Activated naive CD4-positive, alpha-beta T cell treated with anti-CD3 and anti-CD28 coated beads, Interleukin-2, amount 50 U/mL, for 72 hours (primary cell): ENCODE measurements at places on chromosomes 11 and 22. TPM values are rescaled to one million over a fixed set of nuclear protein-coding genes. Genes with fewer than 3 reads are reported as not detected.
A peak's percentile ranks its signal among the peaks of the same experiment; 100 is the strongest.

DNA sequence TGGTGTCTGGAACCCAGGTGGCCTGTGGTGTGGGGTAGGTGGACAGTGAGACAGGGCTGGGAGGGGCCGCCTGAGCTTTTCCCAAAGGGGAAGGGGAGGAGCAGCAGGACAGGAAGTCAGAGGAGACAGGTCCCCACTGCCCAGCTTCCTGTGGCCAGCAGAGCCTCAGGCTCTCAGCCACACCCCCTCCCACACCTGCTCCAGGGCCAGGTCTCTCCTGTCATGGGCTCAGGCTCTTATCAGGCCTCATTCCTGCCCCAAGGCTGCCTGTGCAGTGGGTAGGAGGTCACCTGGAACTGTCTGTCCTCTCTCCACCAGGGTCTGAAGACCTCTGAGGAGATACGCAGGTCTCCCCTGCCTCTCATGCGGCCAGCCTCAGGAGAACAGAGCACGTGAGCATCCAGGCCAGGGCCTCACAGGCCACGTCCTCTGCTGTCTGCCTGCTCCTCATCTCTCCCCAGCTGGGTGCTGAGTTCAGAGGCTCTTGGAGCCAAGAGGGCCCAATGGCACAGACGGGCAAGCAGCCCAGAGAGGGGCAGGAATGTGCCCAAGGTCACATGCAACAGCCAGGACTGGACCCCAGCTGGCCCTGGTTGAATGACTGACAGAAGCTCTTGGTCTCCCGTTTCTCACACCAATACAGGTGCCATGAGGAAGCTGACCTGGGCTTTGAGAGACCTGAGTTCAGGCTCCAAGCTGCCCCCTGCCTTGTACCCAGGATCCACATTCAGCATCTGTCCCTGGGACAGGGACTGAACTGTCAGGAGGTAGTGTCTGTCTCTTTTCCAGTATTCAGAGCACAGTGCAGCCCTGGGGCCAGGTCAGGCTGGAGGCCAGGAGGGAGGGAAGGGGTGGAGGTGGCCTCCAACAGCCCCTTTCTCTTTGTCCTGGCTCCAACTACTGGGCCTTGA is 16.7 kb downstream of the STARD10 start:
- DNase-seq = no peak

DNA sequence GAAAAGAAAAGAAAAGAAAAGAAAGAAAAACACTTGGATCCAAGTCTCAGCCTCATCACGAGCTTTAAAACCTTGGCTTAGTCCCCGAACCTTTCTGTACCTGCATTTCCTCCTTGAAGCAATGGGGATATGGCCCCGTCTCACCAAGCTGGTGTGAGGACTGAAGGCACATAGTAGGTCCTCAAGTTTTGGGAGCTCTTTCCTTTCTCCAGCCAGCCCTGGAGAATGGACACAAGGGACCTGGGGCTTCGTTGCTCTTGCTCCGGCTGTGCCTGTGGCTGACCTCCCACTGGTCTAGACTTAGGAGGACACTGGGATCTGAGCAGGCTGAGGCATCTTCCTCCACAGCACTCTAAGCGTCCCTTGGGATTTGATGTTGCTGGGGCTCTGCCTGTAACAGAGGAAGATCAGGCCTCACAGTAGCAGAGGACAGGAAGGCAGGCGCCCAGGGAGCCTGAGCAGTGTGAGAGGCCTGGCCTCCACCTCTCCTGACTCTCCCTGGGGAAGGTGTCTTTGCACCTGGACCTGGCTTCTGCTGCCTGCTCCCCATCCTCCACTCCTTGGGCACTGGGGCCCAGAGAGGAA is 32.8 kb downstream of the KCNC1 start:
- no peak for DNase-seq

- DNase-seq = no peak
These were observed 80.8 kb downstream of the ME3 start for GRCh38 chr11:86591631-86592030.

GRCh38 chr22:47448231-47449223 is 686.1 kb downstream of the TBC1D22A start:
- no peak for DNase-seq

- DNase-seq = no peak
These were observed 38.0 kb upstream of the AMOTL1 start for GRCh38 chr11:94730153-94730552.

GRCh38 chr11:17877886-17878285 is 135.0 kb downstream of the SERGEF start:
- no peak for DNase-seq

DNA sequence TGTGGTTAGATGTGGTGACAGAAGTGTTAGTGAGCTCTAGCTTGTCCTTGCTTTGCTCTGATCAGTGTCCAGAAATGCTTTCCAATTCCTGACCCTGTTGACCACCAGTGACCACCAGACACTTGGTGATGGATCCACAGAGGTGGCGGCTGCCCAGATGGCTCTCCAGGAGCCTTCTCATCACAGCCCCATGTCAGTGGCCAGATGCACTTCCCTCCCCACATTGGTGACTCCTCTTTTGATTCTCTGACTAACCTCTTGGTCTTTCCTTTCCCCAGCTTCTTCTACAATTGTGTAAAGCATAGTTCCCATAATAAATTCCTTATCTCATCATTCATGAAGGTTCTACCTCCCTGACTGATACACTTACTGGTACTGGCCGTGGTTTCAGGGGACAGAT is 40.1 kb upstream of the CXCR5 start:
- DNase-seq = peak; percentile 66

GRCh38 chr22:21938906-21939305 is 13.7 kb downstream of the PPM1F start:
- no peak for DNase-seq

DNA sequence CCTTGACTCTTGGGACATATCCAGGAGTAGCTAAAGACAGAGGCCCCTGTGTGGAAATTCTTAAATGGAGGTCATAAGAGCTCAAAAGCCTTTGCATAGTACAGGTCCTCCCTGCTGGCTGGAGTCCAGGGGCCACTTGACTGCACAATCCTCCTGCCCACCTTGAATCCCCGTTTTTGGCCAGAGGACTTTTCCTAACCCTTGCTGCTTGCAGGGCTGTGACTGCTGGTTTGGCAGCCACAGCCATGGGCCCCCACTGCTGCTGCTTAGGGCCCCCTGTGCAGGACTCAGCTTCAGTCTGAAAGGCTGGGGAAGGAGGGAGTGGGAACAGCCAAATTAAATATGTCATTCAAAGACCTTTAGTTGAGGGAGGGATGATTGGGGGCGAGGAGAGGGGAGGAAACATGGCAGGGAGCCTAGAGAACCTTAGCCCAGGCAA is 33.4 kb downstream of the ARHGAP1 start:
- DNase-seq = no peak

GRCh38 chr11:2083411-2083810 is 55.8 kb downstream of the IGF2 start:
- no peak for DNase-seq

GRCh38 chr22:23997092-23997491 is 8.2 kb downstream of the GSTT4 start:
- DNase-seq = no peak

- DNase-seq = no peak
These were observed 43.8 kb downstream of the COPB1 start for GRCh38 chr11:14455648-14456430.

DNA sequence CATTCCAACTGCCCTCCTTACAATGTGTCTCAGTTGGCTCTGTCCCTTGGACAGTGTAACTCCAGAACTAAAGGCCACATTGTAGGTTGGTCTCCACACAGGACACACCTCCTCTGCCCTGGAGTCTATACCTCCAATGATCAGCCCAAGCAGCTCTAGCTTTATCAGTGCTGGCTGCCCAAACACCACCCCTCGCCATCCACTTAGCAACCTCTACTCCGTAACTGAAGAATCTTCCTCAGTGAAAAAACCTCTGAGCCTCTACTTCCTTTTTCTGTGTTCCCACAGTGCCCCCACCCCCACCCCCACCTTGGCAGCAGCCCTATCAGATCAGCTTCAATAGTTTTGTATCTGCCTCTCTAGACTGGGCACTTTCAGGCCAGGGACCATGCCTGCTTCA is 33.4 kb downstream of the SERPINH1 start:
- DNase-seq = no peak

DNA sequence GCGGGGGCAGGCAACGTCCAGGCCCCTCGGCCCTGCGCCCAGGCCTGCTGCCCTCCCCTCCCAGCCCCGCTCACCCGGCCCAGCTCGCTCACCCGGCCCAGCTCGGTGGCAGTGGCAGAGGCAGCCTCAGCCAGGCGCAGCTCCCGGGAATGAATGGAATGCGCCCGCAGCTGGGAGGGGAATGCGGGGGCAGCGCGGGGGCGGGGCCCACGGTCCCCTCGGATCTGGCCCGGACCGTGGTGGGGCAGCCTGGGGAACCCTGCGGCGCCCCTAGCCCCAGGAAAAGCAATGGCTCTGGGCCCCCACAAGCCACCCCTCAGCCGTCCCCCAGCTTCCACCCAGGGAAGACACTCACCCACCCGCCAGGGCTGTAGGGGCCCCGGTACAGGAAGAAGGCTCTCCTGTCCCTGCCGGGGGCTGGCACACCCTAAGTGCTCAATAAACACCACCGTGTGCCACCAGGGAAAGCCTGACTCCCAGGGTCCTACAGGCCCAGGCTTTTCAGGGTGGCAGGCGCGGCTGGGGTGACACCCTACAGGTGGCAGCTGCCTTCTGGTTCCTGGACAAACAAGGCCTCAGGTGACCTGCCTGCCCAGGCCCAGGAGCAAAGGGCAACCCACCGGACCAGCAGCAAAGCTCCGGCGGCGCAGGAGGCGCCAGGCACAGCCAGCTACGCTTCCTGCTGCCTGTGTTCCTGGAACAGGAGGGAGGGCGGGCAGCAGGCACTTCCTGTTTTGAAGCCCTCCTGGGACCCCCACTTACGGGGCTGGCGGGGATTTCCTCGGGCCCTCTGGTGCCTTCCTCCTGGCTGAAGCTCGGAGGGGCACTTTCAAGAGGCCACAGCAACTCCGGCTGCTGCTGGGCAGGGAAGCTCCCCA is 13.8 kb downstream of the PLXNB2 start:
- DNase-seq = no peak

- DNase-seq = no peak
These were observed 11.5 kb upstream of the ANO1 start for GRCh38 chr11:70066628-70067027.

- no peak for DNase-seq
These were observed 43.7 kb upstream of the DRD2 start for GRCh38 chr11:113518716-113519495.

DNA sequence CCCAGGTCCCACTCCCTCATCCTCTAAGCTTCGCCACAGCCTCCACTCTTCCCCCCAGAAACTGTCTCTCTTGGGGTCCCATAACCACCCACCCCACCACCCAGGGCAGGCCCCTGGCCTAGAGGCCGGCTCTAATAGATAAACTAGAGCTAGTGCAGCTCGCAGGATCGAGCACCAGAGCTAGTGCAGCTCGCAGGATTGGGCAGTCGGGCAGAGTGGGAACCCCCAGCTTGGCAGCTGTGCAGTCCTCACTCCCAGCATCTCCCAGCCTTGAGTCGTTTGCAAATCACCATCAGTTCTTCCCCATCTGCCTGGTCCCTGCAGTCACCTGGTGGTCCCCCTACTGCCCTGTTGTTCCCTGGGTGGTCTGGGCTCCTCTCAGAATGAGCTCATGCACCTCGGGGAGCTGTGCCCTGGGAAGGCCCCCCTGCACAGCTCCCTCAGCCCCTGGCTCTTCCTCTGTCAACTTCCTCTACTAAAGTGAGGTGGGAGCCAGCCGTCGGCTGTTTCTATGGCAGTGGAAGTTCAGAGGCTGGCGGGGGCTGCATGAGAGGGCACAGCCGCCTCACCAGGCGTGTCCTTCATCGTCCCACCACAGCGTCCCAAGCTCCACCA is 15.5 kb upstream of the SHANK2 start:
- DNase-seq = no peak

DNA sequence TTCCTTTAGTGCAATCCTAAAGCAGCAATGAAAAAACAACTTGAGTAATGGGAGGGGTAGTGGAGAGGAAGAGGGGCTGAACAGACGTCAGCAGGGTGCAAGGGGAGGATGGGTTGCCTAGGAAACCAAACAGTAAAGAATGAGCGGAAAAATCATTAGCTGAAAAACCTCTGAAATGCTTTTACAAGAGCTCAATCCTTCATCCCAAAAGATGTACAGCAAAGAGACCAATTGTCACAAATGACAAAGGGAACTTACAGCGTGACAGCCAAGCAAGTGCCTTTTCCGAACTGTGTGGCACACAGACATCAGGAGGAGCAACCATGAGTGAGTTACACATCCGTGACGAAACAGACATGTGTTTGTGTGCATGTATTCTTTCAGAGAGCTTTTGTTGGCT is 104.6 kb downstream of the SIK3 start:
- no peak for DNase-seq

GRCh38 chr22:29994943-29995342 is 85.3 kb upstream of the HORMAD2 start:
- DNase-seq = no peak

GRCh38 chr11:134026655-134027343 is 42.1 kb upstream of the JAM3 start:
- no peak for DNase-seq

- DNase-seq = no peak
These were observed 1190.3 kb upstream of the RAG2 start for GRCh38 chr11:37788141-37788877.

GRCh38 chr22:18071968-18072310 is 5.9 kb upstream of the PEX26 start:
- DNase-seq = no peak

DNA sequence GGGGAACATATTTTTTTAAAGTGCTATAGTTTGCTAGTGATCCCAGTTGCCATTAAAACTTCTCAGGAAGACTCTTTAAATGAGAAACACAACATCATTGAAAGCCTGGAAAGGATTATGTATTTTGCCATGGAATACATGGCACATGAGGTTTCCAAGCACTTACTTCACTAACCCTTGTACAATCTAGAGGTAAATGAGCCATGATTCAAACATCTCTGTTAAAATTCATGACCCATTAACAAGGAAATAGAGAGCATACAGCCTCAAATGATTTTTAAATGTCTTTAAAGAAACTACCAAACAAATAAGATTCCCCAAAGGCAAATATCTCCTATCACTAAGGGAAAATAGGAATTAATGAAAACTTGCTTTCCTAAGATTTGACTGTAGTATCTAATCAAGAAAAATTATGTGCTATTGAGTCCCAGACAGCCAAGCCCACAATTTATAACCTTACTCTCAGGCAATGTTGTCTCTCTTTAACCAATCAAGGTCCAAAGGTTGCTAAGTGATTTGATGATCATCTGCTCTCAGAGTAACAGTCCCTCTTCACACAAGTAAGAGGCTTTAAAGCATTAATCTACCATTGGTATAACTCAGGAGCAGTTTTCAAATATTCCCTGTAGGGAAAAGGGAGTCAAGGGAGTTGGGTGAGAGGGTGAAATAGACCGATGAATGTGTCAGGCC is 92.0 kb upstream of the DDI1 start:
- DNase-seq = no peak

The TTLL8 gene
- total RNA-seq = not detected

The OR4D5 gene
- total RNA-seq = not detected

The GAL gene
- 0.59 TPM for total RNA-seq

The OR5P2 gene
- not detected for total RNA-seq

The DRD2 gene
- total RNA-seq = not detected

The SAA4 gene
- total RNA-seq = not detected

The TBCEL gene
- total RNA-seq = 9.4 TPM

The PANX2 gene
- total RNA-seq = 2.1 TPM

The C22orf42 gene
- total RNA-seq = not detected

The C11orf42 gene
- not detected for total RNA-seq

The CCDC83 gene
- total RNA-seq = not detected
